ENCODE measurements at places on chromosomes 5 and 9.

GRCh38 chr5:114387433-114387832, 25.6 kb downstream of the KCNN2 start:
- no peak for DNase-seq

- DNase-seq: no peak
Measured at GRCh38 chr9:7963026-7963425, 163.4 kb upstream of the DMAC1 start.

DNA sequence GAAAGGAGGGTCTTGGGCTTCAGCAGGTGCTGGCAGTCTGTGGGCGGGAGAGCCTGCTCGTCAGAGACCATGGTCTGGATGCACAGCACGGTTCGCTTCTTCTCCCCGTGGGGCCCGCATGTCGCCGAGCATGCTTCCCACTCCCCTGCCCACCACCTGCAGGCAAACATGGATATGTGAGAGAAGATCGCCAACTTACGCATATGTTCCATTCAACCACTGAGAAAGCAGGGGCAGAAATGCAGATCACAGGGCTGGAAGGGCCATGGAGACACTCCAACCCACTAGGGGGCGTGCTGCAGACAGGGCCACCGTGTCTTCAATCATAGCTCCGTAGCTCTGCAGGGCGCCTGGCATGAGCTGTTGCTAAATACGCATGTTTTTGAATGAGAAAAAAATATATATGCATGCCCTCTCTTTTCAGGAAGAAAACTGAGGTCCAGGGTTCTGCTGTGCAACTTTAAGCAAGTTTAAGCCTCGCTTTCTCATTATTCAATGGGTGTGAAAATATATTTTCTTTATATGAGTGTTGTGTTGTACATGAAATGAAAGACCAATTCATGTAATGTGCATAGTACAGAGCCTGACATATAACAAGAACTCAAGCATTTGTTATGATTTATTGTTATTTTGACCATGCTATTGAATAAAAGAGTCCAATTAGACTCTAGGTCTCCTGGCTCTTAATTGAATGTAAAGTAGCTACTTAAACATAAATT, 148.0 kb downstream of the TARS1 start:
- no peak for DNase-seq

DNA sequence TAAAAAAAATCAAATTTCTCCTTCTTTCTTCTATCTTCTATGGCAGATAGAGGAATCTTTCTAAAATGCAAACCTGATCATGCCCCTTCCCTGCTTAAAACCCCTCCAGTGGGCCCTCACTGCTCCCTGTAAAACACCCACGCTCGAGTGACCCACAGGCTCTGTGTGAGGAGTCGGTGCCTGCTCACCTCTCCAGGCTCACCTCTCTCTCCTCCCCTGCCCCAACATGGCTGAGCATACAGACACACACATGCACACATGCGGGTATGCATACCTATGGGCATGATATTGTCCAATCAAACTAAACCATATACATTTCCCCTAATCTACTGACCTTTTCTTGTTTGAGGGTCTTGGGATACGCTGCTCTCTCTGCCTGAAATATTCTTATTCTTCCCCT, 40.8 kb upstream of the COL15A1 start:
- DNase-seq: no peak

GRCh38 chr5:90473396-90474234, 956 bp downstream of the MBLAC2 start:
- no peak for DNase-seq

DNA sequence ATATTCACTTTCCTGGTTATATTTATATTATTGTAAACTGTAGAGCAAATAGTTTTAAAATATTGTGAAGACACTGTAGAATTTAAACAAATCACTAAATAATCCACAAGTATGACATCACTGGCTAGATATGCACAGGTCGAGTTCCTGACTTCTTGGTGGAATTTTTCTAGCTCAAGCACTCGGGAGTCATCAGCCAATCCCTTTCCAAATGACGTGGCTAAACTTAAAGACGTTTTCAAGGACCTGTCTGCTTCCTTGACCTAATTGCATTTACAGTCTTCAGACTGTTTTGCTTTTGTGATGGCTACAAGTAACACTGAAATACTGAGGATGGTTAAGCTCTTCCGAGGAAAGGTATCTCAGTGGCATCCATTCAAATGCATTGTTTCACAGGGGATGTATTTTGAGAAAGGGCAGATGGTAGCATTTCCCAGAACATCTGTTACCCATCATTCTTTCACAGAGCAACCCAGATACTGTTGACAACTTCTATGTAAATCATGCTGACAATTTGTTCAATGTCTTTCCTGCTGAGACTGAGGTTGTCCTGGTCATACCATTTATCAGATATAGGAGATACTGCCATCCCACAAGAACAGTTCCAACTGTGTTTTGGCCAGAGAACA, 262.8 kb downstream of the CDH10 start:
- peak; percentile 37 for DNase-seq

GRCh38 chr9:14215614-14216013, 98.3 kb downstream of the NFIB start:
- peak; percentile 38 for DNase-seq

GRCh38 chr5:23703940-23704855, 196.8 kb downstream of the PRDM9 start:
- no peak for DNase-seq

DNA sequence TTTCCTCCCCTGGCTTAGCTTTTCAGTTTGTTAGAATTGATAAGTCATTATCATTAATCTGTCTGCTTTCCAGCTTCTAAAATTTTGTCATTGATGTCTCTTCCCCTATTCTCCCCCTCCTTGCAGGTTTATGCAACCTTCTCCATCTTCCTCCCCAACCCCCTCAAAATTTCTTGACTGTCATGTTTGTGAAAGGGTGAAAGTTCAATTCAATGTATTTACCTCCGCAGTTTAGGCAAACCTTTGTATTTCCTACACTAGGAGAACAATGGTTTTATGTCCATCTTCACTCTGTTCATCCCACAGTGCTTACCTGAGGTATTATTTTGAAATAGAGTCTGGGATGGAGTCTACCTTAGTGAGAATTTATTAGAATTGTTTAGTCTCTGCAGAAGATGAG, 117.9 kb downstream of the ALDH1A1 start:
- DNase-seq: no peak

DNA sequence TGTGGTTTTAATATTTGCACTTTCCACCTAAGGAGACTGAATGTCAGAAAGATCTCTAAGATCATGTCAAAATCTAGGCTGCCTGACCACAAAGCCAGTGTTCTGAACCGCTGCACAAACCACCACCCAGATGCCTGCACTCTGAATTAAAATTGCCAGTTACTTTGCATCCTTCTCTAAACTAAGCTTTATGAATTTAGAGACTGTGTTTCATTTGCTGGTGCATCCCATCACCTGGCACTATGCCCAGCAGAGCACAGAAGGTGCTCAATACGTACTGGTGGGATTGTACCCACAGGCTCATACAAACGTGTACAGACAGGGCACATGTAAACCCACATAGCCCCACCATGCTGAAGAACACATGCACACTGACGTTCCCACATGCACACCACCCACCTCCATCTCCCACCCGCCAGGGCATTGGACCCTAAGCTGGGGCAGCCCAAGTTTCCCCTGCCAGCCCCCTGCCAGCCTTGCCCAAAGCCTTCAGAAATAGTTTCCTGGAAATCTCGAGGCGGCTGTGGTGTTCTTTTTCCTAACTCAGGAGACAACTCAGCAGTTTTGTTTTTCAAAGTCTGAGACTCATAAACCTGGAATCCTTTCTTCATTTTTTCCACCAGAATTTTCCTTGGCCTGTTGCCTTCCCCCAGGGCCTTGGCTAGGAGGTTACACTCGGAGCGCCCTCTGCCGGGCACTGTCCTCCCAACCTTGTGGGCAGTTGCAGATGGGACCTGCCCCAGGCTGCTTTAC, 9.6 kb upstream of the TRAF1 start:
- peak; percentile 82 for DNase-seq

DNA sequence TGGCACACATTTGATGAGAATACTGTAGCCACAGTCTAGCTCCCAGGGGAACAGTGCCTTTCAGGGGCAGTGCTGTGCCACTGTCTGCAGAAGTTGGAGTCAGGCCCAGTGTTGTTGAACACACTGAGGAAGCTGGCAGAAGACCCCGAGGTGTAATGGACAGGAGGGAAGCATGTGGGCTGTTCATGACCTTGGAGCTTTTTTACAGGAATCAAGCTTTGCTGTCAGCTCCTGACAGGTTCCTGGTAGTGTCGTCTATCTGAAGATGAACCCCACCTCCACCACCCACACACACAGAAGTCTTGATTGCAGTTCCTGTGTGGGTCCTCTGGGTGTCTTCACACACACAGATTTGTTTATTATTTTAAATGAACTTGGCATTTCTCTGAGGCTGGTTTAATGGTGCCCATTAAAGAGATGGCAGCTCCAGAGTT, 40.3 kb upstream of the TNFAIP8 start:
- DNase-seq: no peak

GRCh38 chr5:82586181-82586580, 308.0 kb upstream of the RPS23 start:
- no peak for DNase-seq

- no peak for DNase-seq
Measured at GRCh38 chr5:135216471-135217343, 182.3 kb downstream of the MACROH2A1 start.

DNA sequence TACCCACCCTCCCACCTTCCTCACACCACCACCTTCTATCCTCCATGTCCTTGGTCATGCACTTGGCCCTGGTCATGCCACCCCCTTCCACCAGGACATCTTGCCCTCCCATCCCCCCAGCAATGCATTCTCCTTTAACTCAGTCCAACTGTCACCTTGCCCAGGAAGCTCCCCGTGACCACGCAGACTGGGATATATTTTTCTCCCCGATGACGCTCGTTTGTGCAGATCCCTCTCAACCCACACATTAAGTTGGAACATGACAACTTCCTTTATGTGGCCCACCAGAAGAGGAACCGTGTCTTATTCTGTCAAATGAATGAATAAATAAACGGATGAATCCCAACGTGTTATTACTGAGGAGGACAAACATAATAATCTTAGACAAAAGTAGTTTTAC, 82.8 kb upstream of the TAS2R1 start:
- no peak for DNase-seq

DNA sequence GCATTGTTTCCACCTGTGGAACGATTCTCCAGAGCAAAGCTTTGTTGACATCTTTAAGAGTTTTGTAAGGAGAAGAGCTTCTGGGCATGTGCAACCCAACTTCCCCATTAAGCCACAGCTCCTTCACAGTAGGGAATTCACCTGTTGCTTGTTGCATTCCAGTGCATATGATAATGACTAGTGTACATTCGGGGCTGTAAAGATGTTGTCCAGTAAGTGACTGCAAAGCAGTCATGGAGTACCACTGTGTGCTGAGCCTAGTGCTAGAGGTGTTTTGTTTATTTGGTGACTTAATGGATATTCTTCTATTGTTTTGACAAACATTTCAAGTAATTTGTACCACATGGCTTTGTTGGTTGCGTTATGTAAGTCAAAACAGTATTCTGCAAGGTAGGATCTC, 12.8 kb downstream of the UGCG start:
- DNase-seq: no peak

DNA sequence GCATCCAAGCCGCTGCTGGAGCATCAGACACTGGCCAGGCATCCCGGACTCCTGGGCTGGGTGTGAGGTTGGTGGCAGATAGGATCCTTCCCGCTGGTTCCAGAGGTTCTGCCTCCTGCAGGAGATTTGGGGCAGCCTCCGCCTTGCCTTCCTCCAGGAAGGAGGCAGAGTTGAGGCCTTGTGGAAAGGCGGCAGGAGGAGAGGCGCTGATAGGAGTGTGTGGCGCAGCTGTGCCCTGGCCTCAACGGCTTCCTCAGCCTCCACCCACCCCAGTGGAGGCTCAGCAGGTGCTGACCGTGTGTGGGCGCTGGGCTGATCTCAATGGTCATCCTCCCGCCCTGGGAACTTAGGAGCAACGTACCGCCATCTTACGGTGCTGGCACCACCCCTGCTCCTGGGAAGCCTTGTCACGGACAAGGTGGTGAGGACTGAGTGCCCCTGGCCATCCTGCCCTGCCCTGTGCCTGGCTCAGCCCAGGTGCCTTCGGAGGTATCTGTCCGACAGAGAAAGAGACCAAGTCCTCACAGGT, 10.2 kb downstream of the NCS1 start:
- no peak for DNase-seq

DNA sequence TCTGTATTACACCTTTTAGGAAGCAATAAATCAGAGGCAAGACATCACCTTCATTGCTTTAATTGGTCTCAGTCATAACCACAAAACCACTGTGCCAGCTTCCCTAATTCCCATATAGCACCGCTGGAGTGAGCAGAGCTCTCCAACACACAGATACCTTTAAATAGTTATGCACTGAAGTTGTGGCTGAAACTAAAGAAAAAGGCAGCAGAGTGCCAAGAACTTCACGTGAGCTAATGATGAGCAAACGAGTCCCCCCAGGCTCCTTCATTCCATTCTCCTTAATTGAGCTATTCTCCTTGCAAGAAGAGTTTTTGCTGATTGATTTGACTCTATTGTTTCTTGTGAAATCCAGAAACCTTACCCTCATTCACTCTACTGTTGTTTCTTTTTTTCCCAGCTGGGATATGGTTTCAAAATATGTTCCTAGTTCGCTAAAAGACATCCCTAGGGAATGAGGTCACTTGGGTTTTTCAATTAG, 501.5 kb downstream of the SPATA31D1 start:
- DNase-seq: no peak

DNA sequence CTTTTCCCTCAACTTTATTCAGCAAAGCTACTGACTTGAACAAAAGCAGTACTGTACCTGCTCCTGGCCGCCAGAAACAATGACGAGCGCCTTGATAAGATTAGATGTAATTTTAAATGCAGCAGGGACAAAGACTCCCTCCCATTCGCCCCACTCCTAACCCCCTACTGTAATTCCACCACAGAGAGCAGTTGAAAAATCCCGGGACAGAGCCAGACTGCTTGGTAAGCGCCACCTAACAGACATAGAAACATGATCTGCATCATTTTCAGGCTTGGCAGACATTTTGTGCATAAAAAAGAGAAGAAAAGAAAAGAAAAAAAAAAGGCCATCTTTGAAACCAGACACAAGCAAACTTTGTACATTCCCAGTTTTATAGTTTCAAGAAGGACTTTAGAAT, 81.9 kb downstream of the ISL1 start:
- no peak for DNase-seq

DNA sequence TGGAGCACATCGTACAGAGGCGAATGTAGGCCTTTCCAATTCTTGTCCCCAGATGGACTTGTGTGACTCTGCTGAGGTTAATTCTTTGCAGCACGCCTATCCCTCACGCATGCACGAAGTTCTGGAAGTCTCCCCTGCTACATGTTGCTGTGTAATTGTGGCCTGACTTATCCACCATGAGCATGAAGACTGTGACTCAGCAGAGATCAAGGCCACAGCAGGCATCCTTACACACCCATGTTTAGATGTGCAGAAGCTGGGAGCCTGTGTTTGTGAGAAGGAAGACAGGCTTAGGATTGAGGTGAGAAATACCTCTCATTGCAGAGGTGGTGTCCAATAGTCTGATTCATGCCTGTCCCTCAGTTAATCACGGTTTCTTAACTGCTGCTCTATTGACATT, 135.6 kb downstream of the ICE1 start:
- no peak for DNase-seq
